ENCODE measurements at places on chromosomes 2 and 18.

DNA sequence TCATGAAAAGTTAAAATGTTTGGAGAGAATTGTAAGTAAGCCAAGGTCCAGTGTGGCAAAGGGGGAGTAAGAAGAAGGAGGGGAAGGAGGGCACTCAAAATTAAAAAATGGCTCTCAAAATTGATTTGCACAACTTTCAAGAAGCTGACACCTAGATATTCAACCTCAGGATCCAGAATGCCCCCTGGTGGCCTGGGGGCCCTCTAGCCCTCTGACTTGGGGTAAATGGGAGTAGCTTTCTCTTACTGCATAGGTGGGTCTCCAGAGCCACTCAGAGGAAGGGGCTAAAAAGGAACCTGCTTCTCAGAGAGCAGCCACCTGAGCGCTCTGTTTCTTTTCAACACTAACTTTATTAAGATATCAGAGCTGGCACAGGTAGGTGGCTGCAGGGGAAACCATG is 968.5 kb downstream of the BCL11A start:
- DNase-seq: no peak

GRCh38 chr2:111198701-111199100 is 78.0 kb downstream of the BCL2L11 start:
- DNase-seq: no peak

- DNase-seq: no peak
These were observed 43.6 kb upstream of the MAP2 start for GRCh38 chr2:209380293-209380692.

GRCh38 chr2:105220604-105221003 is 20.9 kb upstream of the GPR45 start:
- DNase-seq: no peak
